Osteoblast (primary cell): ENCODE measurements at places on chromosomes 3 and 15.

- no peak for DNase-seq
These were observed 46.9 kb downstream of the COMMD2 start for GRCh38 chr3:149705416-149705815.

- no peak for DNase-seq
These were observed 31.7 kb downstream of the CADPS start for GRCh38 chr3:62843508-62843907.

DNA sequence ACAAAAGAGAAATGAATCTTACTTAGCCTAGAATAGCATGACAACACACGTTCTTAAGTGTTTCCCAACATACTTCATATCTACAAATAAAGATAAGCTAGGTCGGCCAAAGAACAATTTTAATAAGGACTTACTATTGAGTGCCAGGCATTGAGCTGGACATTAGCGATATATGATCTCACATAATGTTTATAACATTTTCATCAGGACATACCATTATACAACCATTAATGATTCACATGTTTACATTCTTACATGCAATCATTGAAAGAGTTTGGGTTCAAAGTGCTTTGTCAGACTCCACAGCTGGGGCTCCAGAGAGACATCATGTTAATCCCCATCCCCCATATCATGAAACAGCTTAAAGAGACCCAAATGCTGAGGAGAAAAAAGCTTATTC lies 189.0 kb downstream of the STT3B start:
- no peak for DNase-seq

DNA sequence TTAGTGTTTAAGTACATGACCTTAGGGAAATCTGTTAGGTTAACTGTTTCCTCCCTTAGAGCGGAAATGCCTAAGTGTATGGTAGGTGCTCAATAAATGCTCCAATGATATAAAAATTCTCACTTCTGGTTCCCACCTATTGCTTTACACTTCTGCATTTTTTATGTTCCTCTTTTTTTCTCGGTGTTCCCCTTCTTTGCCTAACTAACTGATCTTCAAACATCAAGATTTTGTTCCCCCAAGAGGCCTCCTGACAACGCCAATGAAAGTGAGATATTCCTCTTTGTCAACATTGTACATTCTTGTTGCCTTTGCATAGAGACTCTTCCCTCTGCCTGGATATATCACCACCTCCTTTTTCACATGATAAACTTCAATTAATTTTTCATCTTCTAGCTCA lies 17.4 kb downstream of the SLC35A5 start:
- no peak for DNase-seq

DNA sequence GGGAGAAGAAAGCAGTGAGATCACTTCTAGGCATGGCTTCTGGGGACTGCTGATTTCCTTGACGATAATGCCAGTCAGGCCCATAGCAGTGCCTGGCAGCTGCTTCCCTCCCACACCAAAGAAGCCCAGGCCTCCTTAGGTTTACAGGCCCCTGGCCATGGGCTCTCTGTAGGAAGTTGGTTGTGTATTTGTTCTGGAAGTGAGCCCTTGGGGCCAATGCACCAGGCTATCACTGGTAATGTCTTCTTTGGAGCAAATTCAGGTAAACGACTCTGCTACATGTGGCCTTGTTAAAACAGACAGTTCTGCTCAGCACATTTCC lies 89.3 kb downstream of the CCNL1 start:
- no peak for DNase-seq

- no peak for DNase-seq
These were observed 248.8 kb upstream of the TPM1 start for GRCh38 chr15:62793752-62794144.

- no peak for DNase-seq
These were observed 85.6 kb upstream of the DNAJC19 start for GRCh38 chr3:181075098-181075497.

GRCh38 chr3:111797171-111797615 lies 61.9 kb upstream of the PHLDB2 start:
- DNase-seq, result no peak

DNA sequence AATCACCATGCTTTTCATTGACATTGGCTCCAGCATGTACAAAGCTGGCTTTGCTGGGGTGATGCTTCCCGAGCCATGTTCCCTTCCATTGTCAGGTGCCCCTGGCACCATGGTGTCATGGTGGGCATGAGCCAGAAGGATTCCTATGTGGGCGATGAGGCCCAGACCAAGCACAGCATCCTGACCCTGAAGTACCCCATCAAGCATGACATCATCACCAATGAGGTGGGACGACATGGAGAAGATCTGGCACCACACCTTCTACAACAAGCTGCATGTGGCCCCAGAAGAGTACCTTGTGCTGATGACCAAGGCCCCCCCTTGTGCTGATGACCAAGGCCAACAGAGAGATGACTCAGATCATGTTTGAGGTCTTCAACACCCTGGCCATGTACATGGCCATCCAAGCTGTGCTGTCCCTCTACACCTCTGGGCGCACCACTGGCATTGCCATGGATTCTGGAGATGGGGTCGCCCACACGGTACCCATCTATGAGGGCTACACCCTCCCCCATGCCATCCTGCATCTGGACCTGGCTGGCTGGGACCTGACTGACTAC lies 17.6 kb upstream of the RBP2 start:
- DNase-seq, result peak; percentile 9

- DNase-seq, result peak; percentile 21
These were observed 67.9 kb downstream of the VGLL3 start for GRCh38 chr3:86923071-86923491.

DNA sequence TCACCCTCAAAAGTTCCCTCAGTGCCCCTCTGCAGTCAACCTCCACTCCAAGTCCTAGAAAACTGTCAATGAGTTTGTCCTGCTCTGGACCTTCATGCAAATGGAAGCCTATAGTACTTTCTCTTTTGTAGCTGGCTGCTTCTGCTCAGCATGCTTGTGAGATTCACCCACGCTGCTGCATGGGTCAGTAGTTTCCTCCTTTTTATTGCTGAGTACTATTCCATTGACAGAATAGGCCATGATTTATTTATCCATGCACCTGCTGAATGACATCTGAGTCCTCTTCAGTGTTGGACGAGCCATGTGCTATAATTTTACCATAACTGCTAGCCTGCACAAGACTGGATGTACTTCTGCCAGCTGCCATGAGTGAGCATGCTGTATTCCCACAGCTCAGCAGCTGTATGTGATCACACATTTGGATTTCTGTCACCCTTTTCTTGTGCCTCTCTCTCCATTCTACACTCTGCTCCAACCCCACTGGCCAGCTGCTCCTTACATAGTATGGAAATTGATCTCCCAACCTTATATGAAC lies 26.3 kb downstream of the CDCP1 start:
- no peak for DNase-seq

DNA sequence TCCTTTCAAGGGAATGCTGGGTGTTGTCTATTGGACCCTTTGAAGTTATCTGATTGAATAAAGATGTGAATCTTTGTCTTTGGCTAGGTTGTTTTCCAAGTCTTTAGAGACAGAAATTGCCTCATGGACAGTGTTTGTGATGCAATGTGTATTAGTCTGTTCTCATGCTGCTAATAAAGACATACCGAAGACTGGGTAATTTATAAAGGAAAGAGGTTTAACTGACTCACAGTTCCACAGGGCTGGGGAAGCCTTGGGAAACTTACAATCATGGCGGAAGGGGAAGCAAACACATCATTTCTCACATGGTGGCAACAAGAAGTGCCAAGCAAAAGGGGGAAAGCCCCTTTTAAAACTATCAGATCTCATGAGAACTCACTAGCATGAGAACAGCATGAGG lies 88.8 kb upstream of the PLXND1 start:
- DNase-seq, result no peak

- DNase-seq, result no peak
These were observed 87.5 kb downstream of the PIK3CB start for GRCh38 chr3:138747225-138747624.

- DNase-seq, result no peak
These were observed 49.5 kb upstream of the PDZRN3 start for GRCh38 chr3:73674280-73674679.

DNA sequence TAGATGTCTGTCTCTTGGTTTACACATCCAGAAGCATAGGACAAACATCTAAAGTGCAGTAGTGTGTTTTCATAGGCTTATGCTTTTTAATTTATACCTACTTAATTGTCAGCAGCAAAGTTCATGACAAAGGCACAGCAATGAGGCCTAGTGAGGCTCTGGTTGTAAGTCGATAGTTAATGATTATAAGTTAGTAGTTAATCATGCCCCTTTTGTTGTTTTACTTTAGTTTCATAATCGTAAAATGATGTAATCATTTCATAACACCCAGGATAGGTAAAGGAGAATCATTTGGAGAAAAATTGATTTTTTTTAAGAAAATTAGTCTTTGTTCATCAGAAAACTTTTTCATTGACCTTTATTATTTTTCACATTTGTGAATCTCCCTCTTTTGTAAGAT lies 351.9 kb downstream of the LSAMP start:
- no peak for DNase-seq

- DNase-seq, result no peak
These were observed 326.4 kb upstream of the IGF1R start for GRCh38 chr15:98321896-98322295.

DNA sequence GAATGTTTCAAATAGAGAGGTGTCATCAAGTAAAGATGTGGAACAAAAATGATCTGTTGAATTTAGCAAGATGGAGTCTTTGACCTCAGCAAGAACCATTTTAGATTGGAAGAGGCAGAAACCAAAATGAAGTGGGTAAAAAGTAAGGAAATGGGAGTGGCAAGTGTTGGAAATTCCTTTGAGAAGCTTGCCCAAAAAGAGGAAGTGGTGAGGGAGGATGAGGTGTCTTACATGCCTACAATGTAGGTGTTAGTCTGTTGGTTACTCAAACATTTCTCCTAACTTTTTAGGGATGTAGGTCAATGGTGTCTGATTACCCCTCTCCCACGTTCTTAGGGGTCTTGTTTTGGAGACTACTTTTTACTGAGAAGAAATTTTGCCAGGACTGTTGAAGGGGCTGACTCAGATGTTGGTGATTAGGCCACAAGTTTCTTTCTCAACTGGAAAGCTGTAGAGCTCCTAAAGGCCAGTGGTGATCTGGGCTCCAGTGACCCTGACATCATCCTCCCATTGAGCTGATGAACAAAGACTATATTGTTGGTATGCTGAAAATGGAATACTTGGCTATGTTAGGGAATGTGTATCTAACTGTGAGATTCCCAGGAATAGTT lies 5.1 kb downstream of the PPP2R3A start:
- DNase-seq, result peak; percentile 73

GRCh38 chr3:23665741-23666140 lies 140.0 kb upstream of the UBE2E1 start:
- DNase-seq, result no peak

DNA sequence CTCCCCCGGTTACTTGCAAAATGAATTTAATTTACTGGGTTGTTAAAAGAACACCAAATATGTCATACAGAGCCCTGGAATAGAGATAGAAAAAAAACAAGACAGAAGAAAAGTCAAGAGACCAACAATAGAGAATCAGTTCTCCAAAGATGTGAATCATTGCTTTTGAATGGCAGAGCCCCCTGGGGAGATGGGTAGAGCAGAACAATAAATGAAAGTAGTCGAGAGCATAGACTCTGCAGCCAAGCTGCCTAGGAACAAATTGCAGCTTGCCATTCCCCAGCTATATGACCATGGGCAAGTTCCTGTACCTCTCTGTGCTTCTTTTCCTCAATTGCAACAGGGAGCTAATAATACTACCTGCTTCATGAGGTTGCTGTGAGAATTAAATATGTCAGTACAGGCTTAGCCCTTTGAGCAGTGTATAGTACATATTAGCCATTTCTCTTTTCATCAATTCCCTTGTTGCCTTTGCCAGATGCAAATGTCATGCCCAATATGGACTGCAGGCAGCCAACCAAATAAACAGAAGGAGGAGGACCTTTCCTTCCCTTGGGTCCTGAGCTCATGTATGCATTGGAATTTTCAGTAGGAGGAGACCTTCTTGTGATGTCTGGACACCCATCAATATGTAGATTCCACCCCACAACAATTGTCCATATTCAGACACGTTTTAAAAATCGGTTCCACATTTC lies 25.0 kb upstream of the BFSP2 start:
- DNase-seq, result no peak

- DNase-seq, result no peak
These were observed 353.7 kb downstream of the CNTN6 start for GRCh38 chr3:1446531-1446930.

DNA sequence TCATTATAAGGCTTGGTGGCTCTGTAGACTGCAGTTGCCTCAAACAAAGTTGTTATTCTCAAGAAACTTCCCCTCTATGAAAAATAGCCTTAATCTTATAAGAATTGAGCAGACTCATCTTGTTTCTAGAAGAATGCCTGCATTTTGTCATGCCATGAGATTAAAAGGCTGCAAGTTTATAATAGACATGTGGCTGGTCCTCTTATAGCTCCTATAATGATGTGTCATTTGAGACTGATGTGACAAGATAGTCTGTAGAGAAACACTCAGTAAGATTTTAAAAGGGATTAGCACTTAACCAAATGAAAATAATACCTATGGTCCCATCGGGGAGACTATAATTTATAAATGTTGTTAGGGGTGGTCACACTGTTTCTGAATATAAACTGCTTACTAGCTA lies 312.5 kb downstream of the OXSM start:
- no peak for DNase-seq

GRCh38 chr3:12907729-12908128 lies 66.4 kb upstream of the RPL32 start:
- DNase-seq, result no peak

DNA sequence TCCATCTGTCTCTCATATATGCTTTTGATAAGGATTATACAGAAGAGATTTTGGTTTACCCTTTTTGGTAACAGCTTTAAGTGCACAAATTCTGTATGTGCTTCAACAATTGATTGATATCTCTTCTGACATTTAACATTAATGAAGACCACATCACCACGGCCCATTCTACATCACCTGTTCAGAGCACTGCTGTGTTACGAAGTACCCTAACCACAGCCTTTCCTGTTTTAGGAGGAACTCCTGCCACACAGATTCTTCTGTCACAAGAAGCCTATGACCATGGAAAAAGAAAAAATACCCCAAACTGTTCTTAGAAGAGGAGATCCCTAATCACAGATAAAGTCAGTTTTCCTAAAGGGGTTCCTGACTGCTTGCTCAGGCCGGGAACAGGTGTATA lies 170.1 kb downstream of the NSUN3 start:
- no peak for DNase-seq

DNA sequence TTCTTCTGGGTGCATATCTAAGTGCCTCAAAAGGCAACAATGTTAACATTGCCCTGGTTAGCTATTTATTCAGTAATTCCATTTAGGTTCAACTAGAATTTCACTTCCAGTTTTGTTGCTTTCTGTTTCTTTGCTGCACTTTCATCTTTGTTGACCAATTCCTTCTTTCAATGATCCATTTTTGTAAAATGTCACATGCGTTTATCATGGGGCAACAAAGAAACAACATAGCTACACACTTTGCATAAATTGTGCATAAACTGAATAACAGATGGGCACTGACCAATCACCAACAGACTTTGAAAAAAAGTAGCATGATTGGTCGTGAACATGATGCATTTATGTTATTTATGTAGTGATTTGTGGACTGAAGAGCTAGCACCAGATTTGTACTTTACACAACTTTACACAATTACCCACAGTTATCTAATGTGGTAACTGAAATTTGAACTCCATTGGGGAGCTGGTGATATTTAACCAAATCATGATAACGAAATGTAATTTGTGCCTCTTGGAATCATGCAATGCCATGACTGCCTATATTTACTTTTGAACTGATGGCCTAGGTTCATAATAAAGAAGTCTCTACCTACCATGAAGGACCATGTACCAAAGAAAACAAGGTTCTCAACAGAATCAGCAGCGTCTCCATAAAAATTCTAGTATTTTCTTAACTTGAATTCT lies 7.1 kb upstream of the CPOX start:
- DNase-seq, result no peak

GRCh38 chr3:31002730-31003129 lies 108.3 kb upstream of the GADL1 start:
- no peak for DNase-seq

GRCh38 chr15:44035781-44036699 lies 159.0 kb downstream of the FRMD5 start:
- peak; percentile 13 for DNase-seq
